ENCODE measurements at places on chromosomes 3 and 15. TPM values are rescaled to one million over a fixed set of nuclear protein-coding genes. Genes with fewer than 3 reads are reported as not detected.

GRCh38 chr15:63145426-63145825, 11.9 kb downstream of the RPS27L start:
- H3K4me1 ChIP-seq = no peaks in the 10 kb centered on the region
- H3K27me3 ChIP-seq = no peaks in the 10 kb centered on the region
- no peak overlapping the region for H3K4me3 ChIP-seq
- peaks cover 20% of the 10 kb centered on the region for H3K36me3 ChIP-seq
- no peak overlapping the region for H3K27ac ChIP-seq

DNA sequence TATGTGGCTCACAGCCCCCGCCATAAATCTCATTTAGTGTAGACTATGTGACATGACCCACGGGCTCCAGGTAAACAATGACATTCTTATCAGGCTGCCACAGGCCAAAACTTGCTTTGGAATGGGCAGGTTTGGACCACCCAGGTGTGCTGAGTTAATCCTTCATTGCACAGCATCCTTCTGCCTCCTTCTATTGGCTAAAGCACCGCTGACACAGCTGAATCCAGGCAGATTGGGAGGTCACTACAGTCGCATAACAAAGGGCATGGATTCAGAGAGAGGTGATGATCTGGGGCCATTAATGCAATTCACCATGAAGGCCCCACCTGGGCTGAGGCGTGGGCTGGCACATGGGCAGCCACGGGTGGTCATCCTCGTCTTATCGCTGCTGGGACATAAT, 47.8 kb upstream of the GALNT15 start:
- H3K27ac ChIP-seq = no peak overlapping the region
- H3K4me3 ChIP-seq = no peak overlapping the region
- H3K27me3 ChIP-seq = no peaks in the 10 kb centered on the region
- H3K36me3 ChIP-seq = no peaks in the 10 kb centered on the region
- H3K4me1 ChIP-seq = peaks cover 9% of the 10 kb centered on the region

DNA sequence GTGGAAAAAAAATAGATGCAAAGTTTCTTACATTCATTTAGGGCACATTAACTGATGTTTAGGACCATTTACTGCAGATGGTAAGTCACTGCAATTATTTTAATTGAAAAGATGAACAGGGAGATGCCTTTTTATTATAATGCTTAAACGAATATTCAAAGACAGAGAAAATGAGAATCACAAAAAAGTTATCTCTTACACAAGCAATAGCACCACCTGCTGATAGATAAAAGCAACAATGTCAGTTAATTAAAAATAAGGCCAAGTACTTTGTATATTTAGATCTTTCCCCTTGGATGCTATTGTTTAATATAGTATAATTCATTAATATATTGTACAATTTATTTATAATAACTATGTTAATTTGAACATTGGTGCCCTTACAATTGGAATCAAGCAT, 55.9 kb downstream of the IFT80 start:
- H3K27me3 ChIP-seq = no peaks in the 10 kb centered on the region
- H3K4me1 ChIP-seq = no peaks in the 10 kb centered on the region
- H3K4me3 ChIP-seq = no peak overlapping the region
- no peak overlapping the region for H3K27ac ChIP-seq
- peaks cover 4% of the 10 kb centered on the region for H3K36me3 ChIP-seq

TUSC7 gene
- not detected for total RNA-seq

IP6K2 gene
- total RNA-seq = 67.0 TPM

Measured in spinal cord (tissue), 10 donors.